ENCODE measurements at places on chromosomes 2 and 18. TPM values are rescaled to one million over a fixed set of nuclear protein-coding genes. Genes with fewer than 3 reads are reported as not detected.

DNA sequence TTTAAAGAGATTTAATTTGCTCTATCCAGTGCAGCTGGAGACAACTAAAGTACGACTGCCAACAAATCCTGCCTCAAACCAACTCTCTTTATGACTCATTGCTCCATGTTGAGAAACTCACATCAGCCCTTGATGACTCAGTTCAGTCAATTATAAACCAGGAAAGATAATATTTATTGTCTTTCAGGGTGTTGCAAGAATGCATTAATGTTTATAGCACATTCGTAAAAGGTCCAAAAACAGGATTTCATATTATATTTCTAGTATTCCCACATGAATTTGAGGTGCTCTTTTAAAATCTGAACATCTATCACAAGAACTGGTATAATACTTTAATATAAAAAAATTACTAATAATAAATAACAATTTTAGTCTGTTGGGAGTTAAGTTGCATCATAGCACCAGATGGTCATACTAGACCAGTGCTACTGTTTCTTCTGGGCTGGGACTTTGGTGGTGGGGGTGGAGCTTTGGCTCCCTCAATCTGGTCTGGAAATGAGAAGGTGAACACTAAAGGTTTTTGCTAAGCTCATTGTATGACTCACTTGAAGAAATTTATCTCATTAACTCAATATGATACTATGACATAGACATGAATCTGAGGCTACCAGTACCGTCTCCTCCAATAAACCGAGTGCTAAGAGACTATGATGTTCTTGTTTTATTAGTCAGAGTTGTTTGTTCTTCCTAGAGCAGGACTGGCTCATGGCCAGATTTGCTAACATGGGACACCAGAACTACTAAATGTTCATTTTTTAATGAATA is 26.6 kb upstream of the MAP3K20 start:
- DNase-seq: peak; percentile 91

- no peak for DNase-seq
These were observed 40.7 kb upstream of the TEX51 start for GRCh38 chr2:126858013-126858412.

- DNase-seq: no peak
These were observed 270.4 kb upstream of the CCDC68 start for GRCh38 chr18:55229682-55230081.

GRCh38 chr2:24824071-24824588 is 30.9 kb downstream of the CENPO start:
- peak; percentile 25 for DNase-seq

- DNase-seq: no peak
These were observed 12.5 kb downstream of the TMEM178A start for GRCh38 chr2:39678170-39678569.

DNA sequence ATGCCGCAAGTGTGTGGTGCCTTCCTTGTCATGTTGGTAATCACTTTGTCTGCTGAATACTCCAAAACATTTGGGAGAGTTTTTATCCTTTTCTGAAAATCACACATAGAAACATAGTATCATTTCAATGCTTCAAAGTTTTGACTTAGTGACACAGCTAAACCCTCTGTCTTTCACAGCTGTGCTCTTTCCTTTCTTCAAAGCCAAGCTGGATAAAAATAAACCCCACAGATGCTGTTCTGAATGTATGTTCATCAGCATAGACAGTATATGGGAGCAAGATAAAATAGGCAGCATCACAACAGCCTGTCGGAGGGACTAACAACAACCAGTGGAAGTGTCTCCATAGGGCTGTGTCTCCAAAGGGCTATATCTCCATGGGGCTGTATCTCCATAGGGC is 331.3 kb upstream of the DCC start:
- no peak for DNase-seq

DNA sequence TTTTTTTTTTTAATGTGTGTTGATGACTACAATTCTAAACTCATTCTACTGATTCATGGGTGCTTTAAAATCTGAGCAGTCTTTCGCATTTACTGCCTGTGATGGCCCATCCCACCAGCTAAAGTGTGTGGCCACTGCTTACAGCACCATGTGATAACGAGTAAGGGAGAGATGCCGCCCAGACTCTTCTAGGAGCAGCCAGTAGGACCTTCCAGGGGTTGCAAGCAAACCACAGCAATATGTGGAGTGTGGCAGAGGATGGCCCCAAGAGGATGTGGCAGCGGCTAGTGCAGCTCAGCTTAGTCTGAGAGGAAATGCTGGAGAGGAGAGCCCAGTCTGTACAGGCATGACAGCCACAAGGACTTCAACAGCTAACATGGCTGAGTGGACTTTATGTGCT is 14.9 kb downstream of the IL1B start:
- DNase-seq: no peak

GRCh38 chr2:96117701-96118588 is 1.6 kb upstream of the ADRA2B start:
- peak; percentile 84 for DNase-seq

DNA sequence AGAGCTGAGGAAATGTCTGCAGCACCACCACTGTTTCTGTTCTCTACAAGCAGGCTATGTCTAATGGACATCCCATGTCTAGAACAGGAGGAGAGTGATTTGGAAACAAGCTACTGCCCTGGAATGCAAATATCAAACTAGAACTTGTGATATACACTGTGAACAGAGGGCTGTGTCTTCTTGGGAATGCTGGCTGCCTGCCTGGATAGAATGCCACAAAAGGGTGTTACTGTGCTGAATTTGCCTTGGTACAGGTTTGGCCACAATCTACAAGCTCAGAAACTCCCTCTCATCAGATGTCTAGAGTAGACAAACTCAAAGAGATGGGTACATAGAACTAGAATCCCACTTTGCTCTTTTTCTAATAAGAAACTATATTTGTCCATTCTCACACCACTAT is 170.5 kb downstream of the NYAP2 start:
- no peak for DNase-seq

DNA sequence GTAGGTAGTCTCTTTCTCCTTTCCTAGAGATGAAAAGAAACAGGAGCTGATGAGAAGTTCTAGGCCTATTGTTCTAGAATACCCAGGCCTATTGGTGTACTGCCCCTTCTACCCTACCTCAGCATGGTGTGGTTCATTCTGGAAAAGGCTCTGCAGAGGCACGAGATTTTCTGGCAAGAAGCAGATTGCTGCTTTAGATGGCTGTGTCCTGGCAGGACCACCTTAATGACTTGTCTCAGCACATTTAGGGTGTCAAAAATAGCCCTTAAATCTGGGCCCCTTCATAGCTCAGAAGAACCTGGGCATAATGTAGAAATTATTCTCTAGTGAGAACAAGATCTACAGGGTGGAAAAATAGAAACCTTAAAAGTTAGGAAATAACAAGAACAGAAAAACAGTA is 87.9 kb downstream of the BCL2L11 start:
- DNase-seq: no peak

- no peak for DNase-seq
These were observed 617.4 kb upstream of the NRXN1 start for GRCh38 chr2:51649366-51649765.

DNA sequence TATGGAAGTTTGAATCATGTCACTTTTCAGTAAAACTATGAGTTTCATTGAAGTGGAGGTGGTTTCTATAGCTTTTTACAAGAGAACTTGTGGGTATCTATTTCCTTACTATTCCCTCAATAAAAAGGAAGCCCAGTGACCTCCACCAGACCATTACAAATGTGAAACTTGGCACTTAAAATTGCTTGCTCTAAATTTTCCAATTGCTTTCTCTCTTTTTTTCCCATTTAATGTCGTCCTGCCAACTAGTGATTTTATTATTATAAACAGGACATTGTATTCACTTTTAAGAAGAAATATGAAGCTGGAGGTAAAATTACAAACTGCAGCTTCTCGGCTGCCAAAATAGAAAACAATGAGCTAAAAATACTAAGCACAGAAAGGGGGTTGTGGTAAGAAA is 208.2 kb upstream of the ALPP start:
- no peak for DNase-seq

DNA sequence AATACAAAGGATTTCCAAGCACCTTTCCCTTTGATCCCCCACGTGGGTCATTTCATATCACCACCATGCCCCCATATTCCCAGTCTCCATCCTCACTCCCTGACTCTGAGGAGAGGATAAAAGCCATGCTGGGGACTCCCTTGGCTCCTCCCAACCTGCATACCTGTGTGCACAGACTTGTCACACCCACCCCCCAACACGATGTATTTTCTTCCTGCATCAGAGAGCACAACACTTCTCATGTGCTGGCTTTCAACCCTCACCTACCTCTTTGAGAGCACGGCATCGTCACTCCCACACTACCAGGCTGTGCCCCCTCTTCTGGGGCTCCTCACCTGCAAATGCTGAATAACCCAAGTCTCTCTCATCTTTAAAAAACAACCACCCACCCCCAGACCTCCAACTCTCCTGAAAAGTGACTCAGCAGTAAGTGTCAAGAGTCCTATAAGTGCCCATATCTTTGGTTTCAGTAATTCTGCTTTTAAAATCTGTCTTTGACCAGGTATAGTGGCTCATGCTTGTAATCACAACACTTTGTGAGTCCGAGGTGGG is 53.1 kb downstream of the AP1S3 start:
- DNase-seq: no peak

DNA sequence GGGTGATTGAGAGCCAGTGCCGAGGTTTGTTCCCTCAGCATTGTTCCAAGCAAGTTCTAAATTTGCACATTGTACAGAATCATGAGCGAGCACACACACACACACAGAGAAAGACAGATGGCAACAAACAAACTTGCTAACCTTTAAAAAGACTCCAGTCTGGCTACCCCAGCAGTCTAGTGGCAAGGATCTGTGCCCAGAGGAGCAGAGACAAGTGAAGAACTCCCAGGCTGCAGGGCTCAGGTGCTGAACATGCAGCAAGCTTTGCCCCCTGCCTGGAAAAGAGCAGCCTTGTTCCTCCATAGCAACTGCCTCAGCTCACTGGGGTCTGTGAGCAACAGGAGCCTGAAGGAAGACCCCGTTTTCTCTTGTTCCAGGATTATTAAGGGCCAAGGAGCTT is 169.2 kb upstream of the CCDC68 start:
- DNase-seq: no peak

DNA sequence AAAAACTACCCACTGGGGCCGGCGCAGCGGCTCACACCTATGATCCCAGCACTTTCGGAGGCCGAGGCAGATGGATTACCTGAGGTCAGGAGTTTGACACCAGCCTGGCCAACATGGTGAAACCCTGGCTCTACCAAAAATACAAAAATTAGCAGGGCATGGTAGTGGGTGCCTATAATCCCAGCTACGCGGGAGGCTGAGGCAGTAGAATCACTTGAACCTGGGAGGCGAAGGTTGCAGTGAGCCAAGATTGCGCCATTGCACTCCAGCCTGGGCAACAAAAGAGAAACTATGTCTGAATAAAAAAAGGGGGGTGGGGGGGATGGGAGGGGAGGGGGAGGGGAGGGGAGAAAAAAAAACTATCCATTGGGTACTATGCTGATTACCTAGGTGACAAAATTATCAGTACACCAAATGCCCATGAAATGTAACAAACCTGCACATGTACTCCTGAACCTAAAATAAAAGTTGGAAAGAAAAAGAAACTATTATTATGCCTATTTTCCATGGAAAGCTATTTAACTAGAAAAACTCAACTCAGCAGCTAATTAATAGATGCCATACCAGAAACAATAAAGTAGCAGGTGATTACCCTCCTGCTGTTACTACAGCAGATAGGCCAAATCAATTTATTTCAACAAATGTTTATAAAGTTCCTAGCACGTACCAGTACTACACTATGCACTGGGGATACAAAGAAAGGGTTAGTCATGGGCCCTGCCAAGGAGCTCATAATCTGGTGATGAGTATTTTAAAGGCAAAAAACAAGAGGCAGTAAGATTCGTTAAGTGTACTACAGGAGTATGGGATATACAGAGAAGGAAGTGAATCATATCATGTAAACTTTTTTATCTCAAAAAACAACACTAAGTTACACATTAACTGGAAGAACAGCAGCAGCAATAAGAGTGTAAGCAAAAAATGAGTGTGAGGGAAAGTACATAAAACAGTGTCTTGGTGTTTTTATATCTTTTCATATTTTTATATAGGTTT is 112.8 kb upstream of the SLC39A10 start:
- DNase-seq: peak; percentile 89

GRCh38 chr2:26462511-26463243 is 15.2 kb downstream of the OTOF start:
- peak; percentile 96 for DNase-seq

The HMSD gene
- total RNA-seq: under 0.01 TPM

The PROM2 gene
- total RNA-seq: 0.36 TPM

The KATNAL2 gene
- total RNA-seq: 5.0 TPM

The SLC4A5 gene
- total RNA-seq: 2.7 TPM

The IMMT gene
- 60.4 TPM for total RNA-seq

The NCKAP1 gene
- 209 TPM for total RNA-seq

The NYAP2 gene
- under 0.01 TPM for total RNA-seq
